ENCODE measurements at places on chromosomes 3 and 15.

DNA sequence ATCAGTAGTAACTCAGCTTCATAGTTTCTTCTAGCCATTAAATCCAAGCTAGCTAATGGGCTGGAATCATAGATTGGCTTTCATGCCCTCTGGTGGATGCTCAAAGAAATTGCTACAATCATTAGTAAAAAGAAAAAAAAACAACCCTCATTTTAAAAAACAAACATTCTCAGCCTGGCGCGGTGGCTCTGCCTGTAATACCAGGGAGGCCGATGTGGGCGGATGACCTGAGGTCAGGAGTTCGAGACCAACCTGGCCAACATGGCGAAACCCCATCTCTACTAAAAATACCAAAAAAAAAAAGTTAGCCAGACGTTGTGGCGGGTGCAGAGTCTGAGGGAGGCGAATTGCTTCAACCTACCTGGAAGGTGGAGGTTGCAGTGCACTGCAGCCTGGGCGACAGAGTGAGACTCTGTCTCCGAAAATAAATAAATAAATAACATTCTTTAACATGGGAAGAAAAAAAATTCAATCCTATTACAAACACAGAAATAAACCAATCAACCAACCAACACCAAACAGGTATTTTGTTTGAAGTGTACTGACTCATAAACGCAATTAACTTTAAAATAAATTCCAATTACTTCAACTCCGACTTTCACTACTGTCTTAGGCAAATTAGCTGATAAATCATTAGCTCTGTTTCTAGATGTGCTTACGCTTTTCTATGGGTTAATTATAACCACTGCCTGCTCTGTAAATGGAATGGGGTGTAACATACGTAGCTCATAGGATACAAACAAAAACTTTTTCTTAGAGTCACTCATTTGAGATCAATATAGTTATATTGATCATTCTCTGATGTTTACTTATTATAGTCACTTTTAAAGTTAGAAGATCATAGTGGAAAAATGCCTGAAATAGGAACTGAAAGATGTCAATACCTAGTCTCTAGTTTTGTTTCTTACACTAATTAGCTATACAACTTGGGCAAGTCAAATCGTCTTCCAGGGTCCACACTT, 24.9 kb downstream of the TMEM207 start:
- DNase-seq, result peak; percentile 79

GRCh38 chr3:71584394-71585011, 975 bp upstream of the FOXP1 start:
- DNase-seq, result no peak

- no peak for DNase-seq
Measured at GRCh38 chr3:60064210-60065178, 1014.7 kb upstream of the CFAP20DC start.

DNA sequence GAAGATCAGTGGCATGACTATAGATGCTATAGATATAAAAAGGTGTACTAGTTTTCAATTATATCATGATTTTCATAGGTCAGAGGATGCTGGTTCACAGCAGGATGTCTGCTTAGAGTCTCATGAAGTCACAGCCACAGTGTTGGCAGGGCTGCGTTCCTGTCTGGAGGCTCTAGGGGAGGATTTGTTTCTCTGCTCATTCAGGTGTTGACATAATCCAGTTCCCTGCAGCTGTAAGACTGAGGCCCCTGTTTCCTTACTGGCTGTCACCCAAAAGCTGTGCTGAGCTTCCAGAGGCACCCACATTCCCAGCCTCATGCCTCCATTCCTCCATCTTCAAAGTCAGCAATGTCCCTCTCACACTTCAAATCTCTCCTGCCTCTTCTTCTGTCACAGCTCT, 170.7 kb downstream of the OCA2 start:
- DNase-seq, result no peak

GRCh38 chr3:148999806-149000205, 8.5 kb downstream of the GYG1 start:
- no peak for DNase-seq

DNA sequence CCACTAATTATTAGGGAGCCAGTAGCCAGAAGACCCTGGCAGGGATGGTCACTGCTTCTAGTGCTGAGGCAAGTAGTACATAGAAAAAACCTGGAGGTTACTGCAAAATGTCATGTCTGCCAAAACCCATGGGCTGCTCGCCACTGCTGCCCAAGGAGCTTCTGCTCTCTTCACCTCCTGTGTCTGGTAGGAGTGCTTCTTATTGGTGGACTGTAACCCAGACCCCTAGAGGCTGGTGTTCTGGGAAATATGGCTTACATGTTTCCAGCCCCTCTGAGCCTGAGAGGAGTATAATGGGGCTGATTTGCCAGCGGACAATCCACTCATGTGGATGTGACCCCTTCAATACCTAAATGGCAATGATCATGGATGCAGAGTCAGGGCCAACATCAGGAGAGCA, 286.4 kb downstream of the EPHB1 start:
- no peak for DNase-seq

DNA sequence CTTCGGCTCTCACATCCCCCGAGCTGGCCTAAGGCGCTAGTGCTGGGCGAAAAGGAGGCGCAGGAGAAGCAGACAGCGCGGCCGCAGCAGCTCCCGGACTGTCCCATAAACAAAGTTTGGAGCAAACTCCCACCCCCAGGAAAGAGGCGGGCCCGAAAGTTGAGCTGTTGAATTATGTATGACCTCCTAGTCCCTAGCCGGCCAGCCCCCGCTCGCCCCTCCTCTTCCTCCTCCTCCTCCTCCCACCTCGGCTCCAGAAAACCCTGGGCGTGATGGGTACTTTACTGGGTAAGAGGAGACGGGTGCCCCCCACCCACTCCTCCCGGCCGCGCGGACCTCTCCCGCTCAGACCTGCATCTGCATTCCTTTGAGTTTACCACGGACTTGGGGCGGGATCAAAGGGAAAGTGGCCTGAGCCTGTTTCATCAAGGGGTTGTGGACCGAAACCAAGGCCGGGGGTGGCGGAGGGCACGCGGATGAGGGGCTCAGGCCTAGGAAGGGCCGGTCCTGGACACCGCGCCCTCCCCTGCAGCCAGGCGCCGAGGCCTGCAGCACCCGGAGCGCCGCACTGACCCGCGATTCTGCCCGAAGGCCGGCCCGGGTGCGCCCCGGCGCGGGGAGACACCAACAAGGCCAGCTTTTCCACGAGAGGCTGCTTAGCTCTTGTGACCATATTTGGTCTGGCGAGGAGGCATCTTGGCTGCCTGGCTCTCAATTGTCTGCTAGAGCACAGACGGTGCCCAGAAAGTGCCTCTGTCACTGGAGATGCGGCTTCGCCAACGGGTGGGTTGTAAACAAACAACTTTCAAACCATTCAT, at the start of gene WWTR1:
Gene WWTR1 (minus strand): TSS at position 100 of the 818 bp plus-strand sequence. CDS start 719 bp downstream, outside the sequence.
- no peak for DNase-seq

- DNase-seq, result no peak
Measured at GRCh38 chr3:188049606-188050530, 104.1 kb upstream of the LPP start.

- no peak for DNase-seq
Measured at GRCh38 chr15:67892559-67893377, 52.9 kb upstream of the RNU6-1 start.

DNA sequence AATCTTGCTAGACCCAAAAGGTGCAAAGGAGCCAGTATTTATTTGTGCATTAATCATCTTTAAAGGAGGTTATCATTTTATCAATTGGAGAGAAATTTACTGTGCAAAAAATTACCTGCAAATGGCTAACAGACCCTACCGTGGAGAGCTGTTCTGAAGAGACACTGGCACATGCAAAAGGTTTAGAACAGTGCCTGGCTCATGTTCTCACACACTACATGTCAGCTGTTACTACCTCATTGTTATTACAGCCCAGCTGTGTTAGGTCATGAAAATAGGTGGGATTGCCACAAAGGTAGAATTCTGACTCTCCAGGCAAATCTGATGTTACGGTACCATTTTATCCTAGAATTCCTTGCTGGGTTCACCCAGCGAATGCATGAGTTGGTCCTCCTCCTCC, 137.3 kb downstream of the SNRK start:
- DNase-seq, result no peak

- no peak for DNase-seq
Measured at GRCh38 chr3:191366675-191367074, 36.3 kb upstream of the UTS2B start.
